GDM1 (cell line): ENCODE measurements at places on chromosomes 13 and 19.

DNA sequence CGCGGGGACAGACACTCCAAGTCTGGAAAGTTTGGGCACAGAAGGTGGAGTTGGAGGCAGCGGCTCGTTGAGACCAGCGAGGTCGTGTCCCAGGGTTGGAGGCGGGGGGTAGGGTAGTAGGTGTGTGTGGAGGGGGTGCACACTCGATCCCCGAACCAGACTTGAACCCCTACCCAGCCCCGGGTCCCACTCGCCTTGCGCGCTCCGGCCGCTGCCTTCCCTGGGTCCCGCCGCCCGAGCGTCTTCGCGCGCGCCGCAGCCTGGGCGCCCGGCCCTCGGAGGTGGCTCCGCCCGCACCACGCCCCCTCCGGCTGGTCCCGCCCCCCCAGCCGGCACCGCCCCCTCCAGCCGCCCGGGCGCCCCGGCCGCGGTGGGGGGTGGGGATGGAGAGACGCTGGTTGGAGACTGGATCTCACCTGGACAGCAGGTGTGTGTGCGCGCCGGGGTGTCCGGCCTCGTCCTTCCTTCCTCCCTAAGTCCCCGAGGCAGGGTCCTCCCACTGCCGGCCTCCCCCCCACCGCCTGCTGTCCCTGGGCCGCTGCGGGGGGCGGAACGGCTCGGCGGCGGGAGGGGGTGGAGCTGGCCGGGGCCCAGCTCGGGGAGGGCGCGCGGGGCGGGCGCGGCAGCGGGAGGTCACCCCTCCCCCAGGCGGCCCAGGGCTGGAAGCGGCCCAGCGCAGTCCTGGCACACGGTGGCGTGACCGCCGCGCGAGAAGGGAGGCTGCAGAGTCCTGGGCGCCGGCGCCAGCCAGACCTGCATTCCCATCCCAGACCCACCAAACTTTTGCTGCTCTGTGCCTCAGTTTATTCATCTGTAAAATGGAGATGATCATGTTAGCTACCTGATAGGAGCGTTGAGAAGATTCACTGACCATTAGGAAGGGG is at the start of gene KANK2:
TSS of gene KANK2 (minus strand) at position 255 of the 884 bp plus-strand sequence. CDS start 3,034 bp downstream, outside the sequence.
- peak; percentile 77 for DNase-seq

GRCh38 chr19:47507924-47508553 is 6.8 kb downstream of the NAPA start:
- no peak for DNase-seq

- no peak for DNase-seq
Observed at GRCh38 chr19:34676697-34677385, at the start of gene SCGB2B2. TSS of gene SCGB2B2 (minus strand) at chr19:34677159. CDS start at chr19:34594563, 82,596 bp downstream.

- DNase-seq = no peak
Observed at GRCh38 chr19:48695743-48696352, at the start of gene FUT2. TSS of gene FUT2 (plus strand) at chr19:48695971. CDS start at chr19:48702957, 6,986 bp downstream.
